CD4-positive, alpha-beta T cell (primary cell): ENCODE measurements at places on chromosomes 6 and 20.
A peak's percentile ranks its signal among the peaks of the same experiment; 100 is the strongest.

DNA sequence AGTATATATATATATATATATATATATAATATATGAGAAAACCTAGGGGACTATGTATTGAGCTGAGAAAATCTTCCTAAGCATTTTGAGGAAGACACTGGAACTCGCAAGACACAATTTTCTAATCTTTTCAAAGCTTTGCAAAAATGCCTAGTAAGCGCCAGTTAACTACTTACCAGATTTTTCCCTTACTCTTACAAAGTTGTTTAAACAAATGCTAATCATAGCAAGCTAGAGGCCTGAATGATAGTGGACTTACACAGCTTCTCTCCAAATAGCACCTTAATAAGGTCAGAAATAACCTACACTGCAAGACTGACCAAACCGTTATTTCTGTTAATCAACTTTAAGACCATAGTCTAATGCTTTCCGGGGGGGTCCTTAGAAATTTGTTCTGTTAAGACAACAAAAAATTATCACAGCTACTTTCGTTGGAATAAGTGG is 56.1 kb upstream of the HFE start:
- no peak for DNase-seq

DNA sequence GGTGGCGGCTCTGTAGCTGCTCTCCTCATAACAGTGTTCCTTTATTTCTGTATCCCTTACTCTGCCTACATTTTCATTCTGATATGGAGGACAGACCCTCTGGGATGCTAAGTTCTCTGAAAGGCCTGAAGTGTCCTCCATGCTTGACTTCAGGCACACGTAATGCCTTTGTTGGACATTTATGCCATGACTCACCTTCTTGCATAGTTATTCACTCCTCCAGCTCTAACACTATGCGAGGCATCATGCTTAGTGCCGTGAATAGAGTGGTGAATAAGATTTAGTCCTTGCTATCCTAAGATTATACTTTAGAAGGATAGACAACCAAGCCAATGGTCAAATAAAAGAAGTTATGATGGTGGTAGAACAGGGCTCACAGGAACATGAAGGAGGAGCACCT is 760.9 kb upstream of the FLRT3 start:
- no peak for DNase-seq

- no peak for DNase-seq
Measured at GRCh38 chr6:114592506-114592905, 249.7 kb upstream of the HS3ST5 start.

GRCh38 chr6:90621581-90621980 is 34.7 kb upstream of the MAP3K7 start:
- DNase-seq = no peak

GRCh38 chr6:34547701-34548644 is 8.2 kb downstream of the SPDEF start:
- no peak for DNase-seq

DNA sequence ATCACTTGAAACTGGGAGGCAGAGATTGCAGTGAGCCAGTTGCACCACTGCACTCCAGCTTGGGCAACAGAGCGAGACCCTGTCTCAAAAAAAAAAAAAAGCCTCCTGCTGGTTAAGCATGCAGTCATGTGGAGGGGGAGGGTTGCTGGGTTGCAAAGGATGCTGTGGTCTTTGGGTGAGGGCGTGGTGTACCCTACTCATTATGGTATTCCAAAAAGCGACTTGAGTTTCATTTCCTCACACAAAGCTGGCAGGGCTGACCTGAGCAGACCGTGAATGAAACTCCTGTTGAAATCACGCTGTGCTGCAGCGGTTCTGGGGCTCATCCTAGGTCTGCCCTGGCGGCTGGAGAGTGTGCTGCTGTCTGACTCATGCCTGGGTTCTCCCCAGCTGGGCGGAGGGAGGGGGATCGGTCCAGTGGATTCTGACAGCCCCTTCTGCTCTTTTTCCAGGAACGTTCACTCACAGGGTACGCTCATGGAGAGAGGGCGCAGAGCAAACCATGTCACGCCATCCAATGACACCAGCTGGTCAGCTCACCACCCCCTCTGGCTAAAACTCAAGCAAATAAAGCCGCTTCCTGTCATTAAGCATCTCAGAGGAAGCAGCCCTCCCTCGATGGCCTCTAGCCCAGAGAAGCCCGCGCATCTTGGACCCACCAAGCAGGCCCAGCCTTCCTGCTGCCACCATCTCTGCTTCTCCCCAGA is 166.2 kb downstream of the SCML4 start:
- DNase-seq = peak; percentile 75
